ENCODE measurements at places on chromosomes 3 and 15. TPM values are rescaled to one million over a fixed set of nuclear protein-coding genes. Genes with fewer than 3 reads are reported as not detected.

Gene TEX55
- total RNA-seq: not detected

Gene NUTM1
- total RNA-seq: not detected

Gene RLBP1
- total RNA-seq: not detected

Gene FHIT
- 2.2 TPM for total RNA-seq

Gene RAB6B
- 0.86 TPM for total RNA-seq

Gene SPTSSB
- not detected for total RNA-seq

Gene PCSK6
- total RNA-seq: 7.7 TPM

Gene SOX14
- total RNA-seq: not detected

Gene ACAN
- total RNA-seq: not detected

Gene CHRD
- total RNA-seq: 1.7 TPM

- DNase-seq: no peak
These were observed 52.8 kb downstream of the ETFA start for GRCh38 chr15:76258460-76258859.

DNA sequence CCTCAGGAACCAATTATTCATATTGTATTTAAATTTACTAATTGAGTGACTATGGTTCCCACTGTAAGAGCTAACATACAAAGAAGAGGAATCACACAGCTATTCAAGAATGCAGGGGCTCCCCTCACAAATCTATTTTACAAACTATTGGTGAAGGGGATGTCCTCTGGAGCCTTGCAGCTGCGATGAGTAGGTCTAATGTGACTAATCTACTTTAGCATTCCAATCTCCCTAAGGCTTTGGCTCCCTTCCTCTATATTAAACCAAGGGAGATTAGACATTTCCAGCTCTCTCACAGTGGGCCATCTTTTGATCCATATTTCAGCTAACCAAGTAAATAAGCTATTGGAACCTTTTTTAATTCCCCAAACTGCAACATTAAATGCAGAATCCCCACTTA lies 514.2 kb upstream of the BCHE start:
- DNase-seq: no peak

DNA sequence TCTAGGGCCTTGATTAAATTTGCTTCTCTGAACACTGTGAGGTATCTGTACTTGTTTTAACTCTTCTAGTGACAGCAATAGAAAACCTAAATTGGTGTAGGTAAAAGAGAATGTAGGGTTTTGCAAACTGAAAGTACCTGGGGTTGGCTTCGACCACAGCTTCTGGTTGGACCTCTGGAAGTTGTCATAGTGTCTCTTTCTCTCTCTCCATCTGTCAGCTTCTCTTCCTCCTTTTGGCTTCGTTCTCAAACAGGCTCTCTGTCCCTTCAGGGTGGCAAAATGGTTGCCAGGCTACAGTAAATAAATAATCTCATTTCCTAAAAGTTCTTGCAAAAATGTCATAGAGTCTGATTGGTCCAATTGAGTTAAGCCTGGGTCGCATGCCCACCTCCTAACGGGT lies 149.3 kb upstream of the CTDSPL start:
- no peak for DNase-seq

DNA sequence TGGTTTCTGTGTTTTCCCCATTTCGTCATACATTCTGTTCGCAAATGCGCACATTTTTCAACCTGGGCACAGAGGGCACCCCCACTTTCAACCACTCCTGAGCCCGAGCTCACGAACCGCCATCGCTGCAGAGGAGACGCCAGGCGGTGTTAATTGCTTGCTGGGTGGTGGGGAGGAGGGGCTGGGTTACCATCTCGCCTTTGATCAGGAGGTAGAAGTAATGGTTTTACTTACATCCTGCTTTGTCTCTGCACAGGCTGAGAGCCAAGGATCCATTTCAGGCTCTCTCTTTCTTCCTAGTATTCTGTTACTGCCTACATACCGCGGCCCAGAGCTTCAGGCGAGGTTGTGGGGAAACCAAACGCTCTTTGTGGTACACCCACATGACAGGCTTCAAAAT lies 177.3 kb upstream of the WNT5A start:
- no peak for DNase-seq

- peak; percentile 13 for DNase-seq
These were observed 140.4 kb downstream of the SLC9A9 start for GRCh38 chr3:143707848-143708247.

DNA sequence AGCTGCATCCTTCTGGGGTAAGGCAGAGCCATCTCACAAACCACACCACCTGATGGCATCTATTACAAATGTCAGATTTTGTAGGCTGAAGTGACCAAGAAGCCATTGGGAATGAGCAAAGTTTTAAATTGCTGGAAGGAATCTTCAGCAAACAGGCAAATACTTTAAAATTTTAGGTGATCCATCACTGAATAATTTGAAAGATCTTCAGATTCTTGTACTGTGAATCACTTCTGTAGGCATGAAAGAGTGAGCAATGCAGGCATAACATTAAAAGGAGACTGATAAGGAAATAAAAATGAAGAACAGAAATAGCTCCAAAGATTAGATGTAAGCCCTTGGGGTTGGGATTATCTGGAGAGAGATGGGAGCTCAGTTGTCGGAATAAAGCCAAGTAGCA lies 36.0 kb upstream of the ALDH1L1 start:
- DNase-seq: no peak

DNA sequence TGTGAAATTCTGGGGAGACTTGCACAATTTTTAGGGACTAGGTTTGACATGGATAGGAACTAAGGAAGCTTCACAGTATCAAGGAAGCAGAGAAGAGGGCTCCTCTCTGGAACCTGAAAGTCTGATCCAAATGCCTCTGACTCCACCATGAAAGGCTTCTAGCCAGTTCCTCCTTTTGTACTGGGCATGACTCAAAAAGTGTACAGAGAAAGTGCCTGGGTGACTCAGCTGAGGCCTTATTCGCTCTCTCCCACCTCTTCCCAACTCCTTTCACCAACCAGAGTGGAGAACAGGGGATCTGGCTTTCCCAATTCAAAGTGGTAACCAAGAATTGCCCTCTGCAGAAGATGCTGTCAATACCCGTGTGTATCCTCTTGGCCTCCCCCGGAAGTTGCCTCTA lies 342.9 kb upstream of the PROK2 start:
- no peak for DNase-seq

DNA sequence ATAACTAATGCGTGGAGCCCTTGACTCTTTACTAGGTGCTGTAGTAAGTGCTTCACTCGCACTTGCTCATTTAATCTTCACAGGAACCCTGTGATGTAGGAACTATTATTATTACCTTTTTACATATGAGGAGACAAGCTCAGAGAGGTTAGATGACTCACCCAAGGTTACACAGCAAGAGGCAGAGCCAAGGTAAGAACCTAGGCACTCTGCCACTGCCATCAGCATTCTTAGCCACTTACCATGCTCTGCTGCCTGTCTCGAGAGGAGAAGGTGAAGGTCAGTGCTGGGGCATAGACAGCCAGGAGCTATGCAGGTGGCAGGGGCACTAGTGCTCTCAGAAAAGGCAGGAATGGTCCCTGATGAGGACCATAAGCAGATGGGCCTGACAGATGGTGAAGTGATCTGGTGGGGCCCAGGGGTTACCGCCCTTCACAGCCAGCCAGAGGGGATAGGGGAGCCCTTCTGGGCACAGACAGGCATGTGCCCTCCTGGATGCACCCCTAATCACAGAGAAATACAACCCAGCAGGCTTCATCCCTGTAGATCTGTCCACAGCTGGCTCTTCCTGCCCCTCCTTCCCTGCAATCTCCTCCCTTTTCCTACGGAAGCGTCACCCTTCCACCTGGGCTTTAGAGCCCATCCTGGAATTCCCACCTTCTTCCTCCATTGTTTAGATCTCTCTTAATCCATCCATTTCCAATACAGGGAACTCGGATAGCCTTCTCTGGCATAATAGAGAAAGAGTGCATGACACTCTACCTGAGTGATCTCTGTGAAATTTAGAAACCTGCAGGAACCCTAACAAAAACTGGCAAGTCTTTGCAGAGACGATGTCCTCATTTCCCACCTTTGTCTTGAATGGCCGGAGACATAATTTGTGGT lies 26.9 kb downstream of the ABTB1 start:
- no peak for DNase-seq

GRCh38 chr15:26083896-26084295 lies 220.8 kb upstream of the ATP10A start:
- no peak for DNase-seq

DNA sequence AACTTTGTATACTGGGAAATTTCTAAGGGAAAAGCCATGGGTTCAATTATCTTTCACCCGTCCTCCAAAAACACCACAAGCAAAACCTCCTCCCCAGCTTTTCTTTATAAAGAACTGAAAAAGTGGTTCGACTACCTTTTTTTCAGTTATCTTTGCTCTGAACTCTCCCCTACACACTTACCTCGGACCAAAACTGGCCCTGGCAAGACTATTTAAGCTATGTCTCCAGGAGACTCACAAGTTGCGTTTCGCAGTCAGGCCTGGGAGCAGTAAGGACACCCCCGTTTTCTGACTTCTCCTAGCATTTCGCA lies 645 bp downstream of the COPS2 start:
- DNase-seq: no peak

DNA sequence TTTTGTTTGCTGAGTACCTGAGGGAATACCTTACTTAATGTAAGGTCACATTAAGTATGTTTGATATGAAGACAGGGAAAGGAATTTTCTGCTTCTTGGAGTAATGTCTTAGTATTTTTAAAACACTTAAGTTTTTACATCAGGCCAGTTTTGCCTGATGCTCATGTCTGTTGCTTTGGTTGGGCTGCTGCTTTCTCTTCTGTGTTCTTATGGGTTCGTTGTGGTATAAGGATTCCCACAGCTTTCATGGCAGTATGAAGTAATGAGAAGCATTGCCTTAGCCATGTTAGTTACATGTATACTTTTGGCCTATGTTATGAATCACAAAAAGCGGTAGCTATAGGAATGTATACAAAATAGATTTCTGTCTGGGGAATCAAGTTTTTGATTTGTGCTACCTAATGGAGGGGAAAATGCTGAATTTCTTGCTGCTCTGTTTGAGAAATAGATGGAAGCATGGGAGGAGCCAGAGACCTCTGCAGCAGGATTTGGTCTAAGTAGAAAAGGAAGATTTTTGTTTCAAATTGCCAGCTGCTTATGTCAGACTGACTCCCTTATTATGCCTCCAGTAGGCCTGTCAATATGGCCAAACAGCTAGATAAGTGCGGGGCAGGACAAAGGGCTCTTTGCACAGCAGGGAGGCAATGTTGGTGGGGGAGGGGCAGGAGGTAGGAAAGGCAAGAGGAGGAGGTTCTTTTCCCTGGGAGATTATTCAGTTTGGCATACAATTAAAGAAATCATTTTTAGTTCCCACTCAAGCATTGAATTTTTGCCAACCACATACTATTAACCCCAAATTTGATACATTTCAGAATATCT lies 5.2 kb downstream of the SETD5 start:
- peak; percentile 51 for DNase-seq

DNA sequence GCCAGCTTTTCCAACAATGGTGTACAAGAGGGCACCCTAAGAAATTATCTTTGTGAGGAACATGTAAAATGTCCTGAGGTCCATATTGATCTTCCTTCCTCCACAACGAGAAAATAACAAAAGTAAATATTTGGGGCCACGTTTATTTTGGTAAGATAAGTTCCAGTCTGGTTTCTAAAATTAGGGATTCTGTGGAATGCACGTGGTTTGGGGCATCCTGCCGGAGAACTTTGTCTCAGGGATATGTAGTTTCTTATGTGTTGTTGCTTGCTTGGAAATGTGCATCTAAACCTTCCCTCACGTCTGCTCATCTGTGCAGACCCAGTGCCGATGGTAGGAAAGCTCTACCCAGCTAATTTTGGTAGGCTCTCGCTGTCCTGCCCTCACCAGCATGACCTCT lies 62.8 kb downstream of the CTDSPL start:
- DNase-seq: no peak

GRCh38 chr3:138445236-138445635 lies 10.8 kb downstream of the ESYT3 start:
- no peak for DNase-seq

DNA sequence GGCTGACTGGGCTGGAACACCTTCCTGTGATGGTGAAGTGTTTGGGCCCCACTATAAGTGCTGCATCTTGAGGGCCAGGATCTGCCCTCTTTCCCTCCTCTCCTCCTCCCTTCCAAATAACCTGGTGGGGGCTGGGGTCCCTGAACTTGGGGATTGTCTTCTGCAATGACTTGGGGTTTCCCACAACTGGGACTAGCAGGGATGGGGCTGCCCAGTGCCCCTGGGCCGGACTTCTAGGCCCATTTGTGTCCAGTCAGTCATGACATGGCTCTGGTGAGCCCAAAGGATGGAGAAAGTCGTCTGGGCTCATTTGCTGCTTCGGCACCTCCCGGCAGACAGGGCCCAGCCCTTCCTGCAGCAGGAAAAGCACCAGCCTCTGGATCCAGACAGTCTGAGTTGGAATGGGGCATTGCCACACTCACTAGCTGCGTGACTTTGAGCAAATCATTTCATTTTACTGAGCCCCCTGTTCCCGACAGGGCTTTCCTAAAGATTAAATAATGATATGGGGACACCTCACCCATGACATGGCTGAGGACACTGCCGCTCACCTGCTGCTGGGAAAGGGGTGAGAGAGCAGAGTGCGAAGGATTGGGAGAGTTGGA lies 113.2 kb downstream of the DNAJB8 start:
- DNase-seq: peak; percentile 61

DNA sequence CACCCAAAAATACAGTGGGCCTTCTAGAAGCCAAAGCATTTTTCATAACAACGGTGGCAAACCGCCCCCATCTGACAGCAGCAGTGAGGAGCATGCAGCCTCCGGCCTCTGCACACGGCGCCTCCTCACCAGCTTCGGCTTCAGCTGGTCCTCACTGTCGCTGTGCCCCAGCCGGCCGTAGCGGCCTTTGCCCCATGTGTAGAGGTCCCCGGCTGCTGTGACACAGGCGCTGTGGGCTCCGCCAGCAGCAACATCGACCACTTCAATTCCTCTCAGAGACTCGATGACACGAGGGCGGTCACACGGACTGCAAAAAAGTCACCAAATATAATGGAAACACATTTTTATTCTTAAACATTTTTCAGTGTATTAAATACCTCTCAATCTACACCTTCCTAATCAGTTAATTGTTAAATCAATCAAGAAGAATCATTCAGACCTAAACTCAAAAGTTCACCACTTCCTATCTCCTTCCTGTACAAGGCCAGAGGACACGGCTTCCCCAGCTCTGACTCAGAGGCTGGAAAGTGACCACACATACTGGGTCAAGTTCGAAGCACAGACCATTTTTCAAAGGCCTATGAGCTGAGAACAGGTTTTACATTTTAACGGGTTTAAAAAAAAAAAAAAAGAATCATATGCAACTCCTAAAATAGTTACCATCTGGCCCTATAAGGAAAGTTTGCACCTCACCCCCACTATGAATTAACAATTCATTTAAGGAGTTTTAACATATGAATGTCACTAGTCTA lies 33.6 kb upstream of the OCA2 start:
- peak; percentile 48 for DNase-seq

DNA sequence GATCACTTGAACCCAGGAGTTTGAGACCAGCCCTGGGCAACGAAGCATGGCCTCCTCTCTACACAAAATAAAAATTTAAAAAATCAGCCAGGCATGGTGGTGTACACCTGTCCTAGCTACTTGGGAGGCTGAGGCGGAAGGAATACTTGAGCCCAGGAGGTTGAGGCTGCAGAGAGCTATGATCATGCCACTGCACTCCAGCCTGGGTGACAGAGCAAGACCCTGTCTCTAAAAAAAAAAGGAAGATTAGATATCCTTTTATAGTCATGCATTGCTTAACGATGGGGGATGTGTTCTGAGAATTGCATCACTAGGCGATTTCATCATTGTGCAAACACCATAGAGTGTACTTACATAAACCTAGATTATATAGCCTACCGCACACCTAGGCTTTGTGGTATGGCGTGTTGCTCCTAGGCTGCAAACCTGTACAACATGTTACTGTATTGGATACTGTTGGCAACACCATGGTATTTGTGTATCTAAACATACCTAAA lies 12.6 kb downstream of the ALAS1 start:
- peak; percentile 91 for DNase-seq

Data from fibroblast of villous mesenchyme (primary cell).